ENCODE measurements at places on chromosomes 2 and 18. TPM values are rescaled to one million over a fixed set of nuclear protein-coding genes. Genes with fewer than 3 reads are reported as not detected.

GRCh38 chr2:65279756-65280155 is 52.1 kb downstream of the ACTR2 start:
- DNase-seq, result no peak

DNA sequence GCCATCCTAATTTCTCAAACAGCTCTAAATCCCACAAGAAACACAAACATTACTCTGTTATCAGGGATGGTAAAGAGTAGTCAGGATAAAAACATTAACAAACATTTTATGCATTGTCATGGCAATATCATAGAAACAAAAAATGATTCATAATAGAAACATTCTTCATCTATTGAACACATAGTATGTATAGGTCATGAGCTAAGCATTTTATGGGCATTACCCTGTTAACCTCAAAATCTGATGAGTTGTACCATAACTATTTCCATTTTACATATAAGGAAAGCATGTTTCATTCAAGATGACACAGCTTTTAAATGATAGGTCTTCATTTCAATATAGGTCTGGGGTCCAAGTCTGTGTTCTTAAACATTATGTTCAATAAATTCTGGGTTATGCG is 344.9 kb downstream of the RND3 start:
- DNase-seq, result no peak

DNA sequence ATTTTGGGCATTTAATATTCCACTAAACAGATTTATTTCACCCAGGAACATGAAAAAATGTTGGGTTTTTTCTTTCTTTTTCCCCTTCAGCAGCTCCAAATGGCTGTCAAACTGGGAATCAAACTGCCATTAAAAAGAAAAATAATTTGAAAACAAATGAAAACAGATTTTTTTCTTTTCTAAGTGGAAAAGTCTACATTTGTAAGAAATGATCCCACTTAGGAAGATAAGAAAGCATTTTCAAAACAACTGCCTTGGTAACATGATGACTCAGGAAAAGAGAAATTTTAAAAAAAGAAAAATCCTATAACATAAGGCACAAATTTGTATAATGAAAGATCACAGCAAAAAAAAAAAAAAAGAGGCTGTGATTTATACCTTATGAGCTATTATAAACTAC is 20.0 kb downstream of the ZNF521 start:
- no peak for DNase-seq

DNA sequence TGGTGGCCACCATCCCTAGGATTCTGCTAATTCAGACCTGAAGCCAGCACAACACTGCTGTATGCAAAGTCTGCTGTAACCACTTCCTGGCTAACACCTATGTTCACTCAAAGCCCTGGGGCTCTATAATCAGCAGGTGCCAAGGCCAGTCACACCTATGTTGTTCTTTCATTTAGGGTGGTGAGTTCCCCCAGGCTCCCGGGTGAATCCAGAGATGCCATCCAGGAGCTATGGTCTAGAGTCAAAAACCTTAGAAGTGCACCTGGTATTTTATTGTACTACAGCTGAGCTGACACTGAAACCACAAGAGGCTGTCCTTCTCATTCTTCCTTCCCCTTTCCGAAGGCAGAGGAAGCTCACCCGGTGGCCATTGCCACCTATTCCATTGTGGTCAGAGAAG is 46.2 kb upstream of the CCDC141 start:
- no peak for DNase-seq

DNA sequence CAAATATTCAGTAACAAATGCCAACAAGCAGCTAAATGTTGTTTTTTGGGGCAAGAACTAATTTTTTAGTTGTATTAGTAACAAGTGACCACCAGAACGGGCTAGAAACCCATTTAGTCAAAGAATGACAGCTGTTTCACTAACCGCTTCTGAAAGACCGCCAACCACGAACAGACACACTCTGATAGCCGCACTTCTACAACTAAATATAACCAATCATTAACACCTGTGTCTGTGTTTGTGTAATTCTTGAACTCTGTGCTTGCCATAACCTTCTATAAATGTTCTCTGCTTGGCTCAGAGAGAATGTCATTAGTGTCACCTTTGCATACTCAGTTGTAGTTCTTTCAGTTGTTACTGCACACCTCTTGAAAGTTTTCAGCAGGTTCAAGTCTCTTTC is 526.3 kb upstream of the LRRTM1 start:
- DNase-seq, result no peak

- DNase-seq, result no peak
Measured at GRCh38 chr2:15826273-15826717, 114.1 kb upstream of the MYCN start.

GRCh38 chr2:67050622-67051021 is 346.5 kb upstream of the ETAA1 start:
- DNase-seq, result no peak

MTIF2 gene
- total RNA-seq, result 29.8 TPM

XIRP2 gene
- 0.41 TPM for total RNA-seq

SLC11A1 gene
- total RNA-seq, result 0.82 TPM

SIX3 gene
- total RNA-seq, result 1.2 TPM

DLGAP1 gene
- 57.1 TPM for total RNA-seq

PLB1 gene
- total RNA-seq, result 1.2 TPM

TMEM169 gene
- total RNA-seq, result 23.2 TPM

LRRTM1 gene
- total RNA-seq, result 11.4 TPM

STARD7 gene
- 174 TPM for total RNA-seq

ASAP2 gene
- total RNA-seq, result 32.2 TPM

IL1RN gene
- not detected for total RNA-seq

IL1R2 gene
- total RNA-seq, result not detected

CNTNAP5 gene
- 30.6 TPM for total RNA-seq
